ENCODE measurements at places on chromosomes 5 and 9.

DNA sequence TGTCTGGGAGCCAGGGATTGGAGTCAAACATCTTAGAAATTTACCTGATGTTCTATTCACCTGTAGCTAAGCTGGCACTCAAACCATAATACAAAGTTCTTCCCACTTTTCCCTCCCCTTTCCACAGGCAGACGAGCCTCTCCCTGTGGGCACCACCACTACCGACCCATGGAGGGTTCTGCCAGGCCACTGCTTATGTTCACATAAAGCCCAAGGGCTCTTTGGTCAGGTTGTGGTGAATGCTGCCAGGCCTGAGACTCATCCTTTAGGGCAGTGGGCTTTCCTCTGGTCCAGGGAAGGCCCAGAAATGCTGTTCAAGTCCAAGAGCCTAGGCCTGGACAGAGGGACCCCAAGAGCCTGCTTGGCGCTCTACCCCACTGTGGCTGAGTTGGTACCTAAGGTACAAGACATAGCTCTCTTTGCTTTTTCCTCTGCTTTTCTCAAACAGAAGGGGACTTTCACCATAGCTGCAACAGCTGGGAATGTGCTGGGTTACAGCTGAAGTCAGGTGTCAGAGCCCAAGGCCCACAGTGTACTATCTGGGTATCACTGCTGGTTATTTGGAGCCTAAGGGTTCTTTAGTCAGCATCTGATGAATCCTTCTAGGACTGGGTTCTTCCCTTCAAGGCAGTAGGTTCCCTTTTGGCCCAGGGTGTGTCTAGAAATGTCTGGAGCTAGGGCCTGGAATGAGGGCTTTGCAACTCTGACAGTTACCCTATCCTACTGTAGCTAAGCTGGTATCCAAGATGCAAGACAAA lies 620.1 kb downstream of the TLE1 start:
- DNase-seq = no peak

- no peak for DNase-seq
Measured at GRCh38 chr9:3332802-3333201, 193.0 kb downstream of the RFX3 start.

- no peak for DNase-seq
Measured at GRCh38 chr9:123778232-123778902, 151.6 kb downstream of the DENND1A start.

- no peak for DNase-seq
Measured at GRCh38 chr9:130927995-130928900, 10.8 kb downstream of the FIBCD1 start.

DNA sequence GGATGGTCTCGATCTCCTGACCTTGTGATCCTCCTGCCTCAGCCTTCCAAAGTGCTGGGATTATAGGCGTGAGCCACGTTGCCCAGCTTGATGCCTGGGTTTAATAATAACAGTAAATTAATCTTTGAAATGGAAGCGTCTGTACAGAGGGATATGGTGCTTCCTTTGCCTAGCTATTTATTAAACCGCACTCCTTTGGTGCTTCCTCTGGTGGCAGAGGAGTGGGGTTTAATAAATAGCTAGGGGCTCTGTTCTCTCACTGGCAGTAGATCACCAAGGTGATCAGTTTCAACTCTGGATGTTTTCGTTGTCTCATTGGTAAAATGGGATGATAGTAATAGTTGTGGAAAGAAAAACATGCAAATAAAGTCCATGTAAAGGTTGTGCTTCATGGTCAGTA lies 1122.5 kb upstream of the WWC1 start:
- no peak for DNase-seq

Measured in NCI-H1436 (cell line).